Activated T-helper 9 cell treated with anti-CD3 and anti-CD28 coated beads, Interleukin-2, amount 50 U/mL, for 16 hours (primary cell): ENCODE measurements at places on chromosomes 3 and 15.

DNA sequence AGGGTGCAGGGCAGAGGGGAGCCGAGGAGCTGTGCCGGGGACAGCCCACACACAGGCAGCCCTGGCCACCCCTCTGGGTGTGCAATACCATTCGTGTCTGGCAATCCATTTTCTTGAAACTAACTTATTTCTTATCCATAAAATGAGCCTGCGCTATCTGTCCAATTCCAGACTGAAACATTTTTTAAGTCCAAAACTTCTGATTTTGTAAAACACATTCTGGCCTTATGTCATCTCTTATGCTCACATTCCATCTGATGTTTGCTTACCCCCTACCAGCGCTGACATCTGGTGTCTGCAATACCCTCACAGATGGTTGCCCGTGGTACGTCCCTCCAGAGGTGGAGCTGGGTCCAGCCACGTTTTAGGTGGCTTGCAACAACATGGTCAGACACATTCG is 31.8 kb downstream of the PCSK6 start:
- DNase-seq = no peak

GRCh38 chr3:8730656-8731055 is 2.9 kb upstream of the CAV3 start:
- no peak for DNase-seq

GRCh38 chr15:48650931-48651330 is 5.4 kb upstream of the FBN1 start:
- no peak for DNase-seq

DNA sequence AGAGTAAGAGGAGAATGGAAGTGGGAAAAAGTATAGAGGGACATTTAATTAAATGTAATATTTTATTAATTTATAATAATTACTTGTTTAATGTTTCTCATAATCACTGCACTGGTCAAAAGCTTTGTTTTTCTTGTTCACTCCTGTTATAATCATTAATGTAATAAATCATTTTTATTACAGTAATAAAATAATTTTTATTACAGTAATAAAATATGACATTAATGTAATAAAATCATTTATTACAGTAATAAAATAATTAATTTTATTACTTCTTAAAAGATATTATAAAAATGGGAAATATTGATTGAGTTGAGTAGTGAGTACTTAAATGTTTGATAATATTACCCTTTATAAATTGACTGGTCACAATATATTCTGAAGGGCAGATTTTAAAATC is 181.1 kb upstream of the SOX2 start:
- DNase-seq = no peak

DNA sequence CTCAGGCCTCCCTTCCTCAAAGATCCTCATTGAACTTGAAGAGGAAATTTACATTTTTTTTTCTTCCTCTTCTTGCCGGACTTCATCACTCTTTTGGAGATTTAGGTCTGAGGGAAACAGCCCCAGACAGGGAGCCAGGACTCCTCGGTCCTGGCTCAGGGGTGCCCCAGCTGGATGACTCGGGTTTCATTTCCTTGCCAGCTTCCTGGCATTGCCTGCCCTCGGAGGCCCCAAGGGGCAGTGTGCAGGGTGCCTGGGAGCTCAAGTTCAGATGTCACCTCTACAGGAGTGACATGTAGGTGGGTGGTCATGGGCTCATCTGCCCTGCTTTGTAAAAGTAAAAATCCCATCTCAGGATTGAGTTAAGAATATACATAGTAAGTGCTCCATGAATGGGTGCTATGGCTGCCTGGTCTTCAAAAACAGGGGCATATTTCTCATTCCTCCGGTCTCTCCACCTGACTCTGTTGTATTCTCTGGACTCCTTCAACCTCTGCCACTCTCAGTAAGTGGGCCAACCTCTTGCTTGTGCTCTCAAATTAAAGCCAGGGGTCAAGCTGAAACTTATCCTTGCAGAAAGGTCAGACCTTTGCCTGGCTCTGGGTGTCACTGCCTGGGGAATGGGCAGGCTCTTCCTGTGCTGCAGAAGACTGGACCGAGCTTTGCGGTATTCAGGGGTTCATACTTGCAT is 51.8 kb downstream of the SMAD6 start:
- DNase-seq = no peak

DNA sequence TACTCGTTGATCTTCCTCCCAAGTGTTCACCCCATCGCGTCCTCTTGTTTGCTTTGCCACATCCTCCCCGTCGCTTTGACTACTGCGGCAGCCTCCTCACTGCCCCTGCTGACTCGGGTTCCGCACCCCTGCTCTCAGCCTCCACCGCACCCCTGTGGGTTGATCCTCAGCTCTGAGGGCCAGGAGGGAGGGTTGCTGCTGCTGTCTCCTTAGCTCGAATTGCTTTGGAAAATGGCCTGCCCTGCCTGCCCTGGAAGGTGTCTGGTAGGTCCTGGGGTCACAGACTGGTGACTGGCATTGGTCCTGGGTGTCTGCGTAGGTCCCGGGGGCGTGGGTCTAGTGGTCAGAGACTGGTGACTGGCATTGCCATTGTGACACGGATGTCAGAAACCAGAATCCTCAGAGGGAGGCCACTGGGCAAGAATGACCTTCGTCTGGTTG is 9.4 kb downstream of the MUC4 start:
- DNase-seq = no peak

DNA sequence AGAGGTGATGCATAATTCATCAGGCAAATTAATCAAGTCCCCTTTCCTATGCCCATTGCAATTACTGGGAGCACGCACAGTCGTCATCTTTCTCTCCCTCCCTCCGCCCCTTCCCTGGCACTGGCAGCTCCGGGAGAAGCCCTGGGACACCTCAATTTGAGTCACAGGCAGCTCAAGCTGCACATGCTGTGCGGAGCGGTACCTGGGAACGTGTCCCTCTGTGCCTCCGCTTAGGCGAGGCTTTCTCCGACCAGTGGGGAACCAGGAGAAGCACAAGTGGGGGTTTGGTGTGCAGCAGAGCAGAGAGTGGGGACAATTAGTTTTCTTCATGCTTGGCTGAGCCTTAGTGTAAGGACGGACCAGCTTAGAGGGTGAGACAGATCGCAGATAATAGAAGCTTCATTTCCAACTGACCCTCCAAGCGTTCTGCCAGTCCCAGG is 88.3 kb downstream of the SOX14 start:
- no peak for DNase-seq

DNA sequence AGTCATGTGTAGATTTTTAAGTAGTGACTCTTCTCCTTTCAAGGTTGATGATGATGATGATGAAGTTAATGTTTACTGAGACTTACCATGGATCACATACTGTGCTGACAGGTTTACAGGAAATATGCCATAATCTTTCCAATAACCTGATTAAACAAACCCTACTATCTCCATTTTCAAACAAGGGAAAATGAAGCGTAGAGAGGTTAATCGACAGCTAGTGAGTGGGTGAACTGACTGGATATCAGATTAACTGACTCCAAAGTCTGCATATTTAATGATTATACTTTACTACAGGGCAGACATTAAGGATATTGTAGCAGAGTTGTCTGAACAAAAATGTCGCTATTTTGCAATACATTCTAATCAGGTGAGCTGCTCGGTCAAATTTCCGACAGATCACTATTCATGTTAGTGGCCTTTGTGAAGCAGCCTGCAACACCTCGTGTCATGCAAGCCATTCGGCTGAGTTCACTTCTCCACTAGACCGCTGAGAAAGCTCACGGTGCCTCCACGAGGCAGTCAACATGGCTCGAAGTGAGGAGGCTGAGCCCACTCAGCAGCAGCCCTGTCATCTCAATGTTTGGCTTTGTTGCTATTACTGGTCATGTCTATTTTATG is 264.2 kb downstream of the NFKBIZ start:
- DNase-seq = no peak

- DNase-seq = no peak
Measured at GRCh38 chr3:127712881-127713771, 40.4 kb downstream of the ABTB1 start.
